T-helper 2 cell treated with Interferon-gamma antibody and Interleukin-4, amounts not matched to agents 5 μg/mL and 100 μg/mL, for 36 hours (primary cell): ENCODE measurements at places on chromosomes 2 and 18.

DNA sequence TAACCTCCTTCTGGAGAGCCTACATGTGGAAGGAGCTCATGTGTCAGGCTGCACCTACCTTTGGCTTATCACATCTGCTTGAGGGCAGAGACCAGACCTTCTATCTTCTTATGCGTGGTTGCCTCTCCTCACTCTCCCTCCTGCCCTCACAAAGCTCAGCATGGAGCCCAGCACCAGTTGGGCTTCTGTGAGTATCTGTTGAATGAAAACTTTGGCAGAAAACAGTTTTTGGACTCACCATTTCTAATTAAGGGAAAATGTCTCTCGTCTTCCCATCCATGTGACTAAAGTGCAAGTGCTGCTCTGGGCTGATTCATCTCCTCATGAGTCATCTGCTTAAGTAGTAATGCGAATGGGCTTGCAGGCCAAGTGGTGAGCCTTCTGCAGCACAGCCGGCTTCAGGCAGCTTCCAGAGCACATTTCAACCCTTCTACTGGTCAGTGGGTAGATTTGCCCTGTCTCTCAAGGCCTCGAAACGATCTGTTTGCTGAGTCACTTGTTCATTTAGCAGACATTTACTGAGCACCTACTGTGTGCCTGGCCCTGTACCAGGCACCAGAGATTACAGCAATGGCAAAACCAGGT is 102.6 kb downstream of the VSNL1 start:
- peak; percentile 19 for DNase-seq

DNA sequence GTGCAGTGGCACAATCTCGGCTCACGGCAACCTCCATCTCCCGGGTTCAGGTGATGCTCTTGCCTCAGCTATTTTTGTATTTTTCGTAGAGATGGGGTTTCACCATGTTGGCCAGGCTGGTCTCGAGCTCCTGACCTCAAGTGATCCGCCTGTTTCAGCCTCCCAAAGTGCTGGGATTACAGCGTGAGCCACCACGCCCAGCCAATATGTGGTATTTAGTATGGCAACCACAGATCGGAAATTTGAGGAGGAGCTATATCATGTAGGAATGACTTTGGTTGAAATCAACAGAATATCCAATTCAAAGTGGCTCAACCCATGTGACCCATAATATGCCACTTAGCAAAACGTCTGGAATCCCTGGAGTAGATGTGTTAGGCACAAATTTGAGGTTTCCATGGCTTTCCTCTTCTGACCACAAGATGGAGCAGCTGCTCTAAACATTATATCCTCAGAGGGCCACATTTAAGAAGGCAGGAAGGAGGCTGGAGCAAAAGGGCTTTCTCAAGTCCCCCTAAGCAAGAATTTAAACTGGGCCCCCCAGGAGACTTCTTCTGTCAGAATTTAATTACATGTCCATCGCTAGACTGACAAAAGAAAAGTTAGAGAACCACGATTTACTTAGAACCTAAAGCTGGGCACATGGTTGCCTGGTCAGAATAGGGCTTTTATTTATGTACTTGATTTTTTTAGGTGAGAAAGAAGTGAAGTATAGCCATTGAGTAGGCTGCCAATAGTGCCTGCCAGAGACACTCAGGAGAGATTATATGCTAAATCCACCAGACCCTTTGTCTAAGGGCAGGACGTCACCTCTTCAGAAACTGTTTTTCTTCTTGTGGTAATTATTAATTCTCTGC is 49.6 kb upstream of the ITSN2 start:
- peak; percentile 27 for DNase-seq

GRCh38 chr18:3251249-3251962 is 3.8 kb downstream of the MYL12A start:
- DNase-seq: no peak

- no peak for DNase-seq
Observed at GRCh38 chr2:75389271-75389670, 171.5 kb downstream of the EVA1A start.

DNA sequence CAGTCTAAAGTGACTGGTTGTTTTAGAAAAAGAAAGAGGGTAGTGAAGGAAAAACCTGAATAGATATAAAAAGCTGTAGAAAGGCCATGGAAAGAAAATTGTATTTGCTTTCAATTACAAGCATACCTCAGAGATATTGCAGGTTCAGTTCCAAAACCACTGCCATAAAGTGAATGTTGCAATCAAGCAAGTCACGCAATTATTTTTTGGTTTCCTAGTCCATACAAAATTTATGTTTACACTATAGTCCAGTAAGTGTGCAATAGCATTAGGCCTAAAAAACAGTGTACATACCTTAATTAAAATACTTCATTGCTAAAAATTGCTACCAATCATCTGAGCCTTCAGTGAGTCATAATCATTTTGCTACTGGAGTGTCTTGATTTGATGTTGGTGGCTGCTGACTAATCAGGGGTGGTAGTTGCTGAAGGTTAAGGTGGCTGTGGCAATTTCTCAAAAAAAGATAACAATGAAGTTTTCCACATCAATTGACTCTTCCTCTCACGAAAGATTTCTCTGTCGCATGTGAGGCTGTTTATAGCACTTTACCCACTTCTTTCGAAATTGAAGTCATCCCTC is 2003.8 kb upstream of the PIK3C3 start:
- no peak for DNase-seq

DNA sequence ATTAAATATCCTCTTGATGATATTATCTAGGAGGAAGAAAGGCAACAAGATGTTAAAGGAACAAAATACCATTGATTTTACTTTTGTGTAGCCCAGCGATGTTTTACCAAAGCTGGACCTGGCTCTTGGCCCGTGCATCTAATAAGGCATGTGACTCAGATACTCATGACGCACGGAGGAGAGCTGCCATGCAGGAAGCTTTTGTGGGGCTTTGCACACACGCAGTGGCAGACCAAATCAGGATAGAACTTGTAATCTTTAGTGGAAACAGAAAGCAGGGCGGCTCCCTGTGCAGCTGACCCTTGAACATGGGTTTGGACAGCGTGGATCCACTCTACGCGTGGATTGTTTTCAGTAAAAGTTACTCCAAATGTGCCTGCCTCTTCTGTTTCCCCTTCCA is 190.0 kb downstream of the NAPG start:
- no peak for DNase-seq

DNA sequence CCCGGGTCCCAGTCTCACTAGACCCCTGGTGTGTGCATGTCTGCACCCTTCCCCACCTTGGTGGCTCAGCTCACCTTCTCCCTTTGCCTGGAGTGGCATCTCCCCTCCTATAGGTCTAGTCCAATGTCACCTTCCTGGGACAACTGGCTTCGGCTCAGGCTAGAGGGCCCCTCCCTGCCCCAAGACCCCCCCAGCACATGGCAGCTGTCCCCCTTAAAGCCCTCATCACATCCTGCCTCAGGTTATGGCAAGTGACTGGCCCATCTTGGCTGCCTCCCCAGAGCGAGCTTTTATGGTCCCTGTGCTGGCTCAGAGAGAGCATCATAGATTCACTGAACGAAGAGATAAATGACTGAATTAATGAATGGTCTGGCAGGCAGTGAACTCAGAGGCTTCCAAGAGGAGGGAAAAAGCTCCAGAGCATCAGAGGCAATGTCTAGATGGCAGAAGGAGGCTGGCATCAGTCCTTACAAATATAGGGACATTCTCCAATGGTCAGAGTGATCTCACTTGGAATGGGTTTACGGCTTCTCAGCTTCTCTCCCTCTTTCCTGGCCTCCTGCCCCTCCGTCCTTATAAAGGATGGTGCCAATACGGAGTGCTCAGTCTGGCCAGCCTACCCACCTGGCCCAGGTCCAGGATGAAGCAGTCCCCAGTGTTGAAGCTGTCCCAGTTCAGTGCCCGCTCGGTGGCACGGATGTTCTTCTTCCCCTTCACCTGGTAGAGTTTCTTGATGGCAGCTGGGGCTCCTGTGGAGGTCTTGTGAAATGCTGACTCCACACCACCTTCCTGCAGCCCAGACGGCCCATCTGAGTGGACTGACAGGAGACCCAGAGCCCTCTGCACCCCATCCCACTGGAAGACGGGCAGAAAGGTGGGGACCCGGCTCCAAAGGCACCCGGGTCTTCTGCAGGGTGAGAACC is 9.4 kb downstream of the CAPG start:
- DNase-seq: no peak

GRCh38 chr2:135931776-135932443 is 53.5 kb downstream of the DARS1 start:
- no peak for DNase-seq

DNA sequence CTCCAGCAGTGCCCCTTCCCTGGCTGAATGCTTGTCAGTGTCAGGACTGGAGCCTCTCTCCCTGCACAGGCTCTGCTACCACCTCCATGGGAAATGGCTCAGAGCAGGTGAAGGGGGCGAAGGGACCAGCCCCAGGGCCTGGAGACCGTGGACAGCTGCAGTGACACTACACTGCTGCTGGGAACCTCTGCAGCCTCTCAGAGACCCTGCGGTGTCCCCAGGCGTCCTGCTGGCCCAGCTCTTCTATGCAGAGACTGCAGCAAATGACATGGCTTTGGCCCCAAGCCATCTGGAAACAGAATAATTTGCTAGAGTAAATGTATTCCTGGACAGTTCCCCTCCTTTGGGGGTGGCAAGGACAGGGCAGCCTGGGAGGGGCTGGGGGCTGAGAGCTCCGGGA is 53.2 kb downstream of the CIB4 start:
- DNase-seq: no peak

GRCh38 chr2:157837851-157838441 is 38.2 kb downstream of the ACVR1 start:
- no peak for DNase-seq

- DNase-seq: no peak
Observed at GRCh38 chr2:47015706-47016105, 100.1 kb upstream of the MCFD2 start.

DNA sequence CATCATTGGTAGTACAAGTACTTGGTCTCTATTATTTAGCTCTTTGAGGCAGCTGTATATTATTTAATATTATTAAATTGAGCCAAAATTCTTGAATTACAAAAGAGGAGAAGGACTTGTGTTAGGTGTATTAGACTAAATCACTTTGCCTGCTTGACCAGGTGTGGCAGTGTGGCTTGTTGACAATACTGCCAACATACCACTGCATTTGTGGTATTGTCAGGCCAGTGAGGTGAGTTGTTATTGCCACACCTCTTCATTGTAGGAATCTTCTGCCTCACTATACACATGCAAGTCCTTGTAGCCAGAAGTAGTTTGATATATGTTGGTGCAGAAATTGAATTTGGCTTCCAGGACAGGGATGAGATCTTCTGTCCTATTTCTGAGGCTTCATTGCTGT is 40.5 kb downstream of the CYP20A1 start:
- no peak for DNase-seq

- no peak for DNase-seq
Observed at GRCh38 chr2:29918941-29919340, 2.4 kb downstream of the ALK start.

- no peak for DNase-seq
Observed at GRCh38 chr2:235378246-235378645, 115.6 kb upstream of the AGAP1 start.

- no peak for DNase-seq
Observed at GRCh38 chr2:170177950-170178781, at the start of gene MYO3B. Gene MYO3B (plus strand): TSS chr2:170178147. CDS start chr2:170178288, 141 bp downstream.

DNA sequence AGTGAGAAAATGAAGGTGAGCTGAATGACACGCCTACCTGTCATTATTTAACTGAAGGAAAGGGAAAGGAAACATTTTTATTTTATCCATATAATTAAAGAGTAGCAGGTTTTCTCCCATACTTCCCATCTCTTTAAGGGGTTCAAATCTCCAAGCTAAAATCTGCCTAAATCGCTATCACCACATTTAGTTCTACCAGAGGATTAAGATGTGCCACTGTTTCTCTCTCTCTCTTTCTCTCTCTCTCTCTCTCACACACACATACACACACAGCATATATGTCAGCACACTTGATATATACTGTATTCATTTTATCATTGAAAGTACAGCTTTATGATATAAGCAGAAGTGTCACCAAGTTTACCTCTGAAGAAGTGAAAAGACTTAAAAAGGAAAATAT is 3.1 kb downstream of the WIPF1 start:
- DNase-seq: no peak

GRCh38 chr2:128380061-128380889 is 61.6 kb upstream of the HS6ST1 start:
- DNase-seq: no peak

DNA sequence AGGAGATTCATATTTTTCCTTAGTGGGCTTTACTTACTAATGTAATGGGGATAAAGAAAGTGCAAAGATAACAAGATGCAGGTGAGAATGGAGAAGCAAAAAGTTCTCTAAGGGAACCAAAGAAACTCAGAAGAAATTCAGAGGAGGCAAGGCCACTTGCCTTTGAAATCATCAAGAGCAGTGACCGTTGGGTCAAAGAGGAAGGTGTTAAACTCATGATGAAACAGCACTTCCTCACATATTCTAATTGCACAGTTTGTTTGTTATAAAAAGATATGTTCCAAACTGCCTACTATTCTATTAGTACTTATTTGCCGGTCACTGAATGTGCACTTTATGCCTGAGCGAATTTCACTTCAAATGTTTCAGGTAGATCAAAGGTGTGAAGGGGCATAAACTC is 975.1 kb downstream of the BCL11A start:
- no peak for DNase-seq

DNA sequence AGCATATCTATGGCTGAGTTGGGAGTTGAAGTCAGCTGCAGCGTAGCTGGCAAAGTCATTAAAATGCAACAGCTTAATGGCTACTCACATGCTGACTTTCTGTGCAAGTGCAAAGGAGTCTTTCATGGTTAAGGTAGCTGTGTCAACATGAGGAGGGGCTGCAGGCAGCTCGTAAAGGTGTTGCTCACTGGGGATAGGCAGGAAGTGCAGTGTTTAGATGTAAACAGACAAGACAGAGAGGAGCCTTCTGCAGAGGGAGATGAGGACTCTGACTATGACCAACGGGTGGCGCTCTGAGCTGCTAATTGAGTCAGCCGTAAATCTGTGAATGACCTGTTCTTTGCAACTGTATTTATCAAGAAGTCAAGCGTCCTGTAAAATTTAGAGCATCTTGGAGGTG is 22.3 kb upstream of the CAVIN2 start:
- no peak for DNase-seq

- no peak for DNase-seq
Observed at GRCh38 chr2:143906850-143907249, 613.1 kb downstream of the ZEB2 start.

- no peak for DNase-seq
Observed at GRCh38 chr2:118812552-118812951, 34.9 kb downstream of the EN1 start.

DNA sequence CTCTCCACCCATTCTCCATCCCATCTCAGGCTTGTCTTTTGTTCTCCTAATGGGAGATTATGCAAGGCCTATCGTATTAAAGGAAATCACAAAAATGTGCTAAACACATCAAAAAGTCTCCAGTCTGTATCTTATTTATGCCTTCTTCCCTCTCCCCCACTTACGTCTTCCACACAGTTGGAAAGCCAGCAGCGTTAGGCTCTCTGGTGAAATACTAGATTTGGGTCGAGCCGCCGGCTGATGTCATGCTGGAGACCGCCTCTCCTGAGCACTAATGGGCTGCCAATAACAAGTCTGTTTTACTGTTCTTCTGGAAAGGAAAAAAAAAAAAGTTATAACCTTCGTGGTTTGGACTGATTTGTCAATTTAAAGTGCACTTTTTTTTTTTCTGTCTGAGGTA is 182.7 kb upstream of the SIX2 start:
- no peak for DNase-seq

- DNase-seq: no peak
Observed at GRCh38 chr2:184743096-184743495, 144.8 kb downstream of the ZNF804A start.

GRCh38 chr2:54755641-54756326 is 32.3 kb downstream of the EML6 start:
- no peak for DNase-seq
